Cortex of kidney (tissue), 1 donor: ENCODE measurements at places on chromosomes 3 and 15.

- DNase-seq: no peak
These were observed 35.9 kb upstream of the MYH15 start for GRCh38 chr3:108546247-108546646.

GRCh38 chr3:16935781-16936180, 51.0 kb downstream of the PLCL2 start:
- DNase-seq: no peak

DNA sequence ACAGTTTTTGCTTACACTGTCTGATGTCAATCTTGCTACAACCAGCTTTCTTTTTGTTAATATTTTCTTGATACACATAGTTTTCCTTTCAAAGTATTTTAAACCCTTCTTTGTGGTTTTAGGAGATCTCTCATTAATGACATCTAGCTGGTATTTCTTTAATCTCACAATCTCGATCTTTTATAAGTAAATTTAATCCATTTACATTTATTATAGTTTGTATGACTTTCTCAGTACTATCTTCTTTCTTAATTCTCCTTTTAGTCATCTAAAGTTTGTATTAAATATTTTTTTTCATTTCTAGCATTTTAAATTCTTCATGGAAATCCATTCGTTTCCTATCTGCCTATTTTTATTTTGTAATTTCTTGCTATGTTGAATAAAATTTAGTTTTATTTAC, 55.4 kb downstream of the MRPL3 start:
- DNase-seq: no peak

DNA sequence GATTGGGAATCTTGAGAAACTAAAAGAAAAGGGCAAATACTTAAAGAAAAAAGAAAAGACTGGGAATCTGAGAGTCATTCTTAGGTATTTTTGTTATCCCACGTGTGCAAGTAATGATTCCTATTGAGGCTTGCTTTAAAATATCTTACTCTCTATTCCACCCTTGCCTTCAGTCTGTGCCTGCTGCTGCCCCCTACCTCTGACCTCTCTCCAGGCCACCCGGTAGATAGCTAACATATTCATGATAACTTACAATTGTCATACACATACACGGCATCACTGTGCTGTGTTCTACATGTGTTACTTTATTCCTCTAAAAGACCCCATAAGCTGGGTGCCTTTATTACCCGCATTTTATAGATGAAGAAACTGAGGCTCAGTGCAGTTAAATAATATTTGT, 27.8 kb upstream of the ATP13A3 start:
- DNase-seq: no peak

- no peak for DNase-seq
These were observed at the start of gene DNAJA4 for GRCh38 chr15:78264304-78265136. TSS of gene DNAJA4 (plus strand) at chr15:78264562. CDS start at chr15:78264764, 202 bp downstream.

GRCh38 chr3:14262212-14262611, 83.6 kb downstream of the LSM3 start:
- DNase-seq: no peak

DNA sequence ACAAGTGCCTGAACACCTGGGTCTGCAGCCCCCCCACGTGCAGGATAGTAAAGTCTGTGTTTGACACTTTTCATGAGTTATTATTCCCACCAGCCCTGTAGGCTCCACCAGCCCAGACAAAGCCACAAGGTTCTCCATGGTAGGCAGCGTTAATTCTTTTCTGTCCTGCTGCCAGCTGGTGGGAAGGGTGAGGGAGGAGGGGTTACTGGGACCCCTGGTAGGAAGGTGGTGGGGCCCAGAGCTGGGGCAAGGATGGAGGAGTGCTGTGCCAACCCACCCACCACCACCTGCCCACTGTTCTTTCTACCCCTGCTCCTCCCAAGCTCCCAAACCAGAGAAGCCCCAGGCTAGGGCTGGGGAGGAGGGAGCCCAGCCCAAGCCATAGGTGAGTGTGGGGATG, 20.8 kb upstream of the SEMA3F start:
- DNase-seq: no peak

- no peak for DNase-seq
These were observed 76.0 kb downstream of the SUCLG2 start for GRCh38 chr3:67578416-67578815.

DNA sequence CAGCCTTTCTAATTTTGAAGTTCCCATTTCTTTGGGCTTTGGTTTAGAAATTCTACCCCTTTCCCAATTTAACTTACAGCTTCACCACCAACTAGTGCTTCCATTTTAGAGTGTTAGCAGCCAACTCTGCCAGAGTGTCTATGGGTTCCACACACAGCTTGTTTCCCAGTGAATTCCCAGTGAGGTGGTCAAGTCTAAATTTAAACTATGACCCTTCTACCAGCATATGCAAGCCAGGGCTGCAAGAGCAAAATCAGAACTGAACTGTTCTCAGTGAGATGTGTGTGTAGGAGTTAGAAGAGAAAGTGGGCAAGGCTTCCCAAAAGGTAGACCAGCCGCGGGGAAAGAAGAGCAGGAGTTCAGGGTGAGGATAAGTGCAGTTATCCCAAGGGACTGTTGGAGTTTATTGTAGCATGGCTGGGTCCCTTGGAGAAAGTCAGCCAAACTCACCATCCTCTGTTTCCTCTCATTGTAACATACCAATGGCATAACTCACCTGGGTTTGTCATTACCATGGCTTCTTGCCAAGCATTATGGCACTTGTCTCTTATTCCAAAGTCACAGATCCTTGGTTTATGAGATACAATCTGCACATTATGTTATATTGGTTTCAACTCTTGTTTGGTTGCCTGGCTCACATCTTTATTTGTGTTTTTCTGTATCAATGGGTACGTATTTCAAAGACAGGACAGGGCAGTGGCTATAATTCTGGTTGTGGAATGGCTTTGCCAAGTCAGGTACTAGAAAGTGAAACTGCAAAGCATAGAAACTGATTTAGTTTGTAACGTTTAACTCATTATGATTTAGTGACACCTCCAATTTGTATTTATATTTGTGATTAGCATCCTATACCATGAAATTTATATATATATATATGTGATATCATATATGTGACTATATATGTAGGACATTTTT, 130.2 kb upstream of the UMPS start:
- DNase-seq: no peak

GRCh38 chr3:135908225-135908624, 57.3 kb upstream of the PPP2R3A start:
- no peak for DNase-seq

DNA sequence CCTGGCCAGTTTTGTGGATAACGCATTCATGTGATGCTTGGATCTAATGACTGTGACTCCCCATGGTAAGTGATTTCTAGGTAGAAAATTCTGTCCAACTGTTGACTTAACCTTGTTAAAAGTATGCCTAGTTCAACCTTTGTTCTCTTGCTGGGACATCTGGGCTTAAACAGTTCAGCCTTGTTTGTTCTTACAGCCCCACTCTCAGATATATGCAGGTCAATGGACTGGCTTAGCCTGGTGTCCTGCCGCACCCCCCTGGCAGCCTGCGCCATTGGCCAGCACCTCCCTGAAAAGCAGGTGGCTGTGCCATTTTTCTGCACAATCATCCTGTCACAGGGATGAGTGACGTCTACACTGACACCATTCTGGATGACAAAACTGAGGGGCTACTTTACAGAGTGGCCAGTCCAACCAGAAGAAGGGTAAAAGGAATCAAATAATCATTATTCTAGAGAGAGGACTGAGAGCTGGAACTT, 244.7 kb upstream of the ONECUT1 start:
- no peak for DNase-seq

DNA sequence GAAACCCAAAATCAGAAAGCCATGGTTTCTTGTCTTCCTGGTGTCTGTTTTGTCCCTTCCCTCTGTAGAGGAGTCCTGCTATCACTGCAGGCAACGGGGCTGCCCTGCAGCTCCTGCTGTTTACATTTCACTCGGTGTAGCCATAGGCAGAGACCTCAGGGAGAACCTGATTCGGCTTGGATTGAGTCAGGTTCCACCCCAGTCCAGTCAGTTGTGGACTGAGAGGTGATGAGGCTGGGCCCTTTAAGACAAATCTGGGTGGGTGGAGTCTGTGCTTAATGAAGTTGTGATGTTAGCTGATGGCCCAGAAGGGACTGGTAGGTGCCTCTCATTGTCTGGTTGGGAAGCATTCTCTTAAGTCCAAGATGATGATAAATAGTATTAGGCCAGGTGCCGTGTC, 35.7 kb downstream of the FLNB start:
- DNase-seq: no peak

- no peak for DNase-seq
These were observed 2.5 kb upstream of the C3orf38 start for GRCh38 chr3:88147261-88147660.

- DNase-seq: no peak
These were observed 277.9 kb upstream of the RARB start for GRCh38 chr3:25150199-25150598.

DNA sequence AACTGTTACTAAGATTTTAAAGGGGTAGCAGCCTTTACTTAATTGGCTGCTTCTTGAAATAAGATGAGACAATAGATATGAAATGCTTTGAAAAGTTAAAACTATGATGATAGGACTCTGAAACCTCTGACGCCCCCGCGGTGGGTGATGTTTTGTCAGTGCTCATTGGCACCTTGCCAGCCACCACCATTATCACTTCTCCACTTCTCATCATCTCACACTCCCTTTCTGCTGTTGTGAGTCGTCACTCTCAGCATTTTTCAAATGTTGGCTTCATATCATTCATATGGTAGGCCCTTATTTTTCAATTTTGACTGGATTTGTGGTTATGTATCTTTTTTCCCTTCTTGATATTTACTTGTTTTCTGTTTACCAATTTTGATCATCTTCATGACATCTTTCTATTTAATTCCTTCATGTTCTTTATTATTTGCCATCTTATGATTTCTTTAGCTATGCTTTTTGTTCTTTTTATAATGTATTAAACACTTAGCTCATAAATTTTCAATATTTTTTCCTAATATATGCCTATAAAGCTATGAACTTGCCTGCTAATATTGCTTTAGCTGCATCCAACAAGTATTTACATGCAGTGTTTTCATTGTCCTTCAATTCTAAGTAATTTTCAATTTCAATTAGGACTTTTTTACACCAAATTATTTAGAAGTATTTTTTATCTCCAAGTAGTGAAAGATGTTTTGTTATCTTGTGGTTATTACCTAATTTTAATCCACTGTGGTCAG, 30.3 kb upstream of the SKOR1 start:
- no peak for DNase-seq

DNA sequence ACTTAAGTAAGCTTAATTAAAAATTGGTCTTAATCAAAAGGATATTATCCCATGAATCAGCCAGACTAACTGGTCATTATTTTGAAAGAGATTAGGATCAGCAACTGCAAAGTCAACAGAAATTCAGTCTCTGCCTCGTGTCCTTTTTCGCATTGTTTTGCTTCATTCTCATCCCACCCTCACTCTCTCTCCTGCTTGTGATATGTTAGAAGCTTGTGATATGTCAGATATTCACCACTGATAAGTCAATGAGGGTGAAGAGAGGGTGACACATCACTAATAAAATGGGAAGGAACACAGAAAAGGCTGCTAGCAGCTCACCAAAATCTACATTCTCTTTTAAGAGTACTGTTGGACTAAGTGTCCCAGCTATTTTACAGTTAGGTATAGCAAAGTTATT, 146.1 kb downstream of the SUCNR1 start:
- no peak for DNase-seq

GRCh38 chr15:46088486-46089445, 453.9 kb downstream of the SQOR start:
- no peak for DNase-seq

GRCh38 chr3:112966633-112967032, 8.3 kb downstream of the CD200R1 start:
- no peak for DNase-seq

DNA sequence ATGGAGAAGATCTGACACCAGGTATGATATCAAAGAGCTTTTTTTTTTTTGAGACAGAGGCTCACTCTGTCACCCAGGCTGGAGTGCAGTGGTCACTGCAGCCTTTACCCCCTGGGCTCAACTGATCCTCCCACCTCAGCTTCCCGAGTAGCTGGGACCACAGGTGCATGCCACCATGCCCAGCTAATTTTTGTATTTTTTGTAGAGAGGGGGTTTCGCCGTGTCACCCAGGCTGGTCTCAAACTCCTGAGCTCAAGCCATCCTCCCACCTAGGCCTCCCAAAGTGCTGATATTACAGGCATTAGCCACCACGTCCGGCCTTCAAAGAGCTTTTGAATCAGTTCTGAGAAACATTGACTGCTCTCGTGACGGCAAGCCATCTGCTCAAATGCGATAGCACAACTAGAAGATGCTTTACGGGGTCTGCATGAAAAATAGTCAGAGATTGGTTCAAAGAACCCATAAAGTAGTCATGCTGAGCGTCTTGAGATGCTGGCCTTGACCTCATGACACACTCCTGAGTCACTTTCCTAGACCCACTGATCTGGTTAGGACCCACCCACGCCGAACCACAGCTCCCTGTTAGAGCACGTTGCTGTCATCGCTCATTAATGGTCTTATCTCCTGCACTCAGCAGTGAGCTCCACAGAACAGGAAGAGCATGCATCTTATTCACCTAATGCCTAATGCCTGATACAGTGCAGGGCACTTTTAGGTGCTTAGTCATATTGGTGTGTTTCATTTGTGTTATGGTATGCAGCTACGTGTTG, 57.0 kb upstream of the NR2F2 start:
- no peak for DNase-seq

GRCh38 chr3:52291508-52292181, 4.0 kb downstream of the GLYCTK start:
- DNase-seq: no peak

- no peak for DNase-seq
These were observed 71.5 kb downstream of the CD200R1L start for GRCh38 chr3:112775011-112775742.

DNA sequence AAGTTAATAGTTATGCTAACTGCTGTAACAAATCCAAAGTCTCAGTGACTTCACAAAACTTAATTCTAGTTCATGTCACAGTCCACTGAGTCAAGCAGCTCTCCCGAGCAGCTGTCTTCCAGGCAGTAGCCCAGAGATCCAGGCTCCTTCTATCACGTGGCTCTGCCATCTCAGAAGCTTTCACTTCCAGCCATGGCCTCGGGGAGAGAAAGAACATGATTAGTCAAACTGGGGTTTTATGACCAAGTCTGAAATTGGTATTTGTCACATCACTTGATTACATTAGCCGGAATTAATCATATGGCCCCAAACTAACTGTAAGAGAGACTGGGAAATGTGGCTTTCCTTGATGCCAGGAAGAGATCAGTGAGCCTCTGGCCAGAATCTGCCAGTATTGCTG, 70.2 kb upstream of the DGKG start:
- DNase-seq: no peak

- DNase-seq: no peak
These were observed 13.7 kb downstream of the SHF start for GRCh38 chr15:45174069-45174468.

- DNase-seq: no peak
These were observed 108.3 kb upstream of the ETV5 start for GRCh38 chr3:186216900-186217819.

GRCh38 chr3:16255726-16256125, 9.0 kb downstream of the DPH3 start:
- DNase-seq: no peak

GRCh38 chr3:160376681-160377080, 22.3 kb downstream of the IFT80 start:
- DNase-seq: no peak
